HL-60 (cell line): ENCODE measurements at places on chromosomes 1 and 21.

GRCh38 chr1:203509135-203509534, 15.2 kb downstream of the OPTC start:
- no peak for DNase-seq

DNA sequence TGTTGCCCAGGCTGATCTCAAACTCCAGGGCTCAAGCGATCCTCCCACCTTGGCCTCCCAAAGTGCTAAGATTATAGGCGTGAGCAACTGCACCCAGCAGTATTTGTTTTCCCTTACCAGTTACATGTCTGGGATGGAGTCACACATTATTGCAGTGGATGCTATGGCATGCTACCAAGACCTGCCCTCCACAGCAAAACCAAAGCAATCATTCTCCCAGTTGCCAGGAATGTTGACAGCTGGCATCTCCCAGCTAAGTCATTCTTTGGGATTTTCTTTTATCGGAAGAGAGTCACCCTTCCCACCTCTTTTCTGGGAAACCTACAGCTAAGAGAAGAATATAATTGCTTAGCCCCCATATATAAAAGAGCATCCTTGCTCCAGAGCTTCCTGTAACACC, 49.4 kb upstream of the RGS7 start:
- no peak for DNase-seq

DNA sequence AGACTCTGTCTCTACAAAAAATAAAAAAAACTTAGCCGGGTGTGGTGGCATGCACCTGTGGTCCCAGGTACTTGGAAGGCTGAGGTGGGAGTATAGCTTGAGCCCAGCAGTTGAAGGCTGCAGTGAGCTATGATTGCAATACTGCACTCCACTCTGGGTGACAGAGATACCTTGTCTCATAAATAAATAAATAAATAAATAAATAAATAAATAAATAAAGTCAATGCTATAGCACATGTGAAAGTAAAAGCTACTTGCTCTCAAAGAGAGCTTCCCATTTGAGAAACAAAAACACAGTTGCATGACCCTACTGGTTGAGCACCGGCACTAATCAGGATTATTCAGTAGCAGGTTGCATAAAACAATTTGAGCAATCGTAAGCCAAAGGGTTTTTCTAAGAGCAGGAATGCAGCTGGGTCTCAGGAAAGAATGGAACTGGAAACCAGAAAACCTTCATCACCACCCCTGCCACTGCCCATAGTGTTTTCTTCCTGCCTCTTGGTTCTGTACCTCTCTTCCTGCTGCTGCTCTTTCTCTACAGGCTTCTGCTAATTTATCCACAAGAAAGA, 29.3 kb upstream of the DNAH14 start:
- no peak for DNase-seq

- no peak for DNase-seq
Measured at GRCh38 chr1:53371121-53371666, 43.3 kb upstream of the LRP8 start.

DNA sequence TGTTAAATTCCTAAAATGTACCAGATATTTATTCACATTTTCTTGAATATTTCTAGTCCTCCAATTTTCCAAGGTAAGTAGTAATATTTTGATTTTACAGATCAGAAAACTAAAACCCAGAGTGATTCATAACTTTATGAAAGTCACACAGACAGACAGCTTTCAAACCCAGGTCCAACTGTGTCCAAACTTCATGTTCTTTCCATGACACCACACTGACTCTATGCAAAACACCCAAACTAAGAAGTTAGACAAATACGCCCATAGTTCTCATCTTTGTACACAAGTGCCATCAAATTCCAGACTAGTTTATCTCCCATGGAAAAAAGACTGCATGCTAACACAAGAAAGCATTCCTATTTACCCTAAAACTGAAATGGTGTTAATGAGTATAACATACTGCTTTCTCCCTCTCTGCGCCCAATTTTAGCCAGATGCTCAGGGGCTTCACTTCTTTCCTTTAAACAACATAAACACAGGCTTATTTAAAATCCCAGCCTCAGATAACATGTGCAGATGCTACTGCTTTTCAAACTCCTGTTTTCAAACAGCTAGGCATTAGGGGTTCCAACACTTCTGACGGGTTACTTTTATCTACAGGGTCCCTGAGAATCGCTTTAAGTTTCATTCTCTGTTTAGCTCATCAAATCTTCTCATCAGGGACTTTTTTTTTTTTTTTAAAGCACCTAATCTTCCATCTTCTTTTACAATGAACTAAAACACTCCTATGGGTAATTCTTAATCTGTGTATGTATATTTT, 44.6 kb downstream of the WASF2 start:
- DNase-seq: no peak

DNA sequence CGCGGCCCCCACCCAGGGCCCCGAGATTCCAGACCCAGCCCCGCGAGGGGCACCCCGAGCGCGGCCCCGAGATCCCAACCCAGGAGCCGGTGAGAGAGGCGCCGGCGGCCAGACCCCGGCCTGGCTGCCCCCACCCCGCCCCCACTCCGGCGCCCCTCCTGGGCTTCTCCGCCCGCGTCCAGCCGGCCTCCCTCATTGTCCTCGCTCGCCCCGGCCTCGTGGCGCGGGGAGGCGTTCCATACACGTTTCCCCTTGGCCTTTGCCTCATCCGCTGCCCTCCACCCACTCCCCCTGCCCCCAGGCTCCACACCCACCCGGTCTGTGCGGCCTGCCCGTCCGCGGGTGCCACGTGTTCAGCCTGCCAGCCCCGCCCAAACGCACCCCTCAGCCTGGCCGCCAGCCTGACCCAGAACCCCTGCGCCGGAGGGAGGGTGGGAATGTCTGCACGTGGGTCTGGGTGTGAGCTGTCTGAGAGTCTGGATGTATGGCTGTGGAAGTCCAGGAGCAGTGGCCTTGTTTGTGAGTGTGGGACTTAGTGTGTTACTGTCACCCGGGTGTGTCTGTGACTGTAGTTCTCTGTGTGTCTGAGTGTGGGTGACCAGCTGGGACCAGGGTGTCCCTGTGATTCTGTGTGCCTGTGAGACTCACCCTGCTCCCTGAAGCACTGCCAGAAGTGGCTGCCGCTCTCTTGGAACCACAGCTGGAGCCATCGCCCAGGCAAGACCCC, 681 bp downstream of the B4GALT2 start:
- peak; percentile 54 for DNase-seq

- DNase-seq: no peak
Measured at GRCh38 chr1:221664253-221664652, 77.6 kb downstream of the DUSP10 start.

DNA sequence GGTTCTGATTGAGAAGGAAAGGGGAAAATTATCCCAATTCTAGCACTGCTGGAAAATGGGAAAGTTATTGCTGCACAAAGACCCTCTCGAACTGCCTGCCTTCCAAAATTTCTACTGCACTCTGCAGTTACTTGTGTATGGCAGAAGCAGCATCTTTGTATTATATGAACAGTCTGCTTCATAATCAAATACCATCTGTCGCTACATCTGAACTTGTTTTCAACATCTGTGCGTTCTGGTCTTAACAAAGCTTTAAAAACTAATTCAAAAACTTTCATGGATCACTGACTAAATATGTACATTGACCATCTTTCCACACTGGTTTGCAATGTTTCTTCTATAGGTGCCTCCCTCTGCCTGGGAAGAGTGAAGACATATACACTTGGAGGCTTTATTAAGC, 79.2 kb downstream of the PROX1 start:
- no peak for DNase-seq

DNA sequence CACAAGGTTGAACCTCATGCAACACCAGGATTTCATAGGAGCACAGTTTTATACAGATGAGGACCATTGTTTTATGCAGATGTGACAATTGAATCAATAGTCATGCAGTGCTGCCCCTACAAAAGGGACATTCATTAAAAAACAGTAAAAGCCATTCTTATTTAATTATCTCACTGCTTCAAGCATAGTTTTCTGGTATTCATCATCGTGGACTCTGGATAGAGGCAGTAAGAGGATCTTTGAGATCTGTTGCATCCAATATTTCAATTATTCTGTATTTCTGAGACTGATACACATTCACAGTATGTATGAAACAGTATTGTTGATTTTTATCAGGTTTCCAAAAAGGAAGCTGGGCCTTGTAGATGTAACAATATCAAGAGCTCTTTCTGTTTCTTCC, 237.6 kb downstream of the RYR2 start:
- DNase-seq: no peak

DNA sequence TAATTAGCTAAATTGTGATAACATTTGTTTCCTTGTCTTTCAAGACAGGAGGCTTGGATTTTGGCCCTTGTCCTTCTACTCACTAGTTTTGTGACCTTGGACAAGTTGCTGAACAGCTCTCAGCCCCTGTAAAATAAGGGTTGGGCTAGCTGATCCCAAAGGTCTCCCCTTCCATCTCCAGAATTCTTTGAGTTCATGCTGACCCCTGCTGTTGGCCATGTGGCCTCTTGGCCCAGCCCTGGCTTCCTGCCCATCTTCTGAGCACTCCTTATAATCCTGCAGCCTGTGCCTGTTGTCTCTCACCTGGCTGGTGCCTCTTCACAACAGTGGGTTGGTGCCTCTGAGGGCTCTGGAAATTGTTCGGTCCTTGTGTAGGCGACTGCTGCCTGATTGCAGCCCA, 10.1 kb downstream of the PTGFRN start:
- DNase-seq: no peak

DNA sequence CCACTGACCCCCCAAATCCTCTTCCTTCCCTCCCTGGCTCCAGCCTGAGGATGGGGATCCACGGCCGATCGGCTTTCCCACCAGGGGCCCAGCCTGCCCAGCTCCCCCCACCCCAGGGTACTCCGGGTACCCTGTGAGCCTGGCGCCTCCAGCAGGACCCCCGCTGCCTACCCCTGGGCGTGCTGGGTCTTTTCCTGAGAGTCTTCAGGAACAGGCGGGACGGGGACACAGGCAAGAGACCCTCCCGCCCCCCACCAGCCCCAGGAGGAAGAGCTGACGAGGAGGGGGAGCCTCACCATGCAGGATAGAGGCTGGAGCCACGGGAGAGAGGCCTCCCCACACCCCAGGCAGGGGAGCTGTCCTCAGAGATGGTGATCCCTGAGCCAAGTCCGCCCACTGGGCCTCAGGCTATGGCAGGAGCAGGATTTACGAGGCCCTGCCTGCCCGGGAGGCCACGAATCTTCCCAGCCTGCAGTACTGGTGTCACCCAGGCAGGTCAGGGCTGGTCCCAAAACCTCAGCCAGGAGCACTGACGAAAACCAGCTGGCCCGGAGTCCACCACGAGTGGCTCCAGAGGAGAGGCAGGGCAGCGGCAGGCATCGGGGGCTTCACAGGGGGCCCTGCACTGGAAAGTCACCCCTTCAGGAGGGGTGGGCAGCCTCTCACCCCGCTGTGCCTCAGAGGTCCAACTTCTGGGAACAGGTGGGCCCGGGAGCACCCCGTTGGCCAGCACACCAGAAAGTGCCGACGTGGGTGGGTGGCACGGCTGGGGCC, 58.0 kb downstream of the MEGF6 start:
- DNase-seq: no peak

- no peak for DNase-seq
Measured at GRCh38 chr1:186925881-186926669, 97.3 kb downstream of the PLA2G4A start.

- DNase-seq: no peak
Measured at GRCh38 chr1:19411612-19412011, 73.7 kb downstream of the CAPZB start.

GRCh38 chr1:53061123-53061858, 722 bp upstream of the PODN start:
- DNase-seq: no peak

DNA sequence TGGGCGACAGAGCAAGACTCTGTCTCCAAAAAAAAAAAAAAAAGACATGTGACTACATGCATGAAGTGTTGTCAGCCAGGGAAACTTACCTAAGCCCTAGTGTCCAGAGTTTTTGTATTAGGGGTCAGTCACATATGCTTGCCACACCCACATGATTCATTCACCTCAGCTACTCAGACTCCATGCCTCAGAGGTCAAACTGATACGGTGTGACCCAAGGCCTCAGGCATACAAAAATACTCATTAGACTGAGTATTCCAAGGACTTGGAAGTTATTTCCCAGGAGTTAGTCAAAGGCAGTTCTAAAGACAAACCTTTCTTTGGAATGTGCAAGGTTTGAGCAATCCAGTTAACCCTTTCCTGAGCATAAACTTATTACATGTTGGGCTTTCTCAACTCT, 6.3 kb upstream of the TRIM33 start:
- no peak for DNase-seq

GRCh38 chr1:240719953-240720700, 108.2 kb upstream of the GREM2 start:
- no peak for DNase-seq

DNA sequence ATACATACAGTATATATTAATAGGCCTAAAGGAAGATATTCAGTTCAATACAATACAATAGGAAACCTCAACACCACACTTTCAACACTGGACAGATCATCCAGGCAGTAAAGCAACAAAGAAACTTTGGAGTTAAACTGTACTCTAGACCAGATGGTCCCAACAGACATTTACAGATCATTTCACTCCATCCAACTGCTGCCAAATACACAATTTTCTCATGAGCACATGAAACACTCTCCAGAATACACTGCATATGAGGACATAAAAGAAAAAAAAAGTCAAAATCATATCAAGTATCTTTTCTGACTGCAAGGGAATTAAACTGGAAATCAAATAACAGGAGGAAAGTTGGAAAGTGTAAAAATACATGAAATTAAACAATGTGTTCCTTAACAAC, 607.5 kb upstream of the BRINP3 start:
- no peak for DNase-seq
